ENCODE measurements at places on chromosomes 16 and 17.

- DNase-seq = no peak
Measured at GRCh38 chr17:56815711-56816110, 18.0 kb downstream of the C17orf67 start.

DNA sequence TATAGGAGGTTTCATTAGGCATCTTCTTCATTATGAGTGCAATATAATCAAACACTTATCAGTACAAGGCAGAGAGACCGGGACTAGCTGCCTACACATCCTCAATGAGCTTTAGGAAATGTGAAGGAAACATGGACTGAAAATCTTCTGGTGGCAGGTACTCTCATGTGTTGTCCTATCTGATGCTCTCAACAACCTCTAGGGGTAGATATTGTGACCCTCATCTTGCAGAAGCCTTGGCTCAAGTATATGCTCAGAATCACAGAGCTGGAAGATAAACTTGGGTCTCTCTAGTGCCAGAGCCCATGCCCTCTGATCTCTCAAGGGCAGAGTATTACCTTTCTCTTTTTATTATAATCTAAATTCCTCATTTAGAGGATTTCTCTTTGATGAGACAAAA is 181.6 kb upstream of the C17orf78 start:
- DNase-seq = no peak

DNA sequence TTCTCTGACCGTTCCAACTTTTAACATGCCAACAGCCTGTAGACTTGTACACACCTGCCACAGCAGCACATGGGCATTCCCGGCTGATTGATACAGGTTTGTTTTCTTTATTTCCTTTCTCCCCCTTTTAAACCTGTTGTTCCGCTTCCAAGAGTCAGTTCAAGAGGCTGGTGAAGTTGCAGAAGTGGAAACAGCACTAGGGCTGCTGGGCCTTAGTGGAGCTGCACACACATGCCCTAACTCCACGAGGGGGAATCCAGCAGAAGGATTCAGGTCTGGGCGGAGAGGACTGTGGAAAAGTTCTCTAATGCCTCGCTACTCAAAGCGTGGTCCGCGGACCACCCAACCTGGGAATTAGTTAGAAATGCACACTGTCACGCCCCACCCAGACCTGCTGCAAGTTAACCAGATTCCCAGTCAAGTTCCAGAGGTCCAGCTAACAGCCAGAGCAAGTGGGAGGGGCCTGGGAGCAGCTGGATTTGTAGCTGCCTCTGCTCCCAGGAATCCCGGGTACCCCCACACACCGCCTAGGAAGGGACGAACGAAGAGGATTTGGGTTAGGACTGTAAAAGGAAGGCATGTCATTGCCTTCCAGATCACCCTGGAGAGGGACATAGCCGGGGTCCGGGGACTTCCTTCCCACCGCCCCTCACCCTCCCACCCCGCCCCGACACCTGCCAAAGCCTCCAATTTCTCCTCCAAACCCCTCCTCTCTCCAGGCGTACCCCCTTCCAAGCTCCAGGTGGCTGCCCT is 542 bp downstream of the SLC39A11 start:
- peak; percentile 55 for DNase-seq

DNA sequence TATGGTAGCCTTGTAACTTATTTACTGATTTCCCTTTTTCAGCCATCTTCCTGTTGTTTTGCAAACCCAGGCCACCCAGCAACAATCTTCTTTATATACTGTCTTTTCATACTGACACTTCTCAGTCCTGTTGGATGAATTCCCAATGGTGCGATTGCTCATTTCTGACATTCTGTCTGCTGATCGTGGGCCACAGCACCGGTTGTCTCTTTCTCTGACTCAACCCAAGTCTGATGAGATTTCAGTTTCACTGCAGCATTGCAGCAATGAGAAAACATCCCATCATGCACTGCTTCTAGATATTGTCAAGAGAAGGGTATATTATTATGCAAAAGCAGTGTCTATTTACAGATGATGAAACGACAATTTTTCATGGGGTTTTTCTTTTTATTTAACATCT is 349.2 kb upstream of the HSBP1 start:
- no peak for DNase-seq

GRCh38 chr17:15914400-15915170 is 30.3 kb upstream of the ADORA2B start:
- DNase-seq = no peak

- no peak for DNase-seq
Measured at GRCh38 chr17:63764716-63765115, 8.7 kb downstream of the CCDC47 start.

DNA sequence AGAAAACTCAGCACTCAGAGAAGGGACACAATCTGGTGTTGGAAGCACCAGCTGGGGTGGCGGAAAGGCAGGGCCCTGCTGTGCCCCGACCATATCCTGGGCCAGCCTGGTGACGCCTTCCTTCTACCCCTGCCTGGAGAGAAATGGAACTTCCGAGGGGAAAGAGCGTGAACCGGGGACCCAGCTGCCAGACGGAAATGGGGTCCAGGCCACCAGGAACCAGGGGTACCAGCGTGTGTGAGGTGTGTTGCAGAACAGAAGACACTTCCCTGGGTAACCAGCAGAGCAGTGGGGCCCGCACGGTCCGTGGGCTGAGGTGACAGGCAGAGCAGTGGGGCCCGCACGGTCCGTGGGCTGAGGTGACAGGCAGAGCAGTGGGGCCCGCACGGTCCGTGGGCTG is 6.8 kb downstream of the RAB40B start:
- DNase-seq = no peak

GRCh38 chr16:50152807-50153595 is at the start of gene TENT4B:
TENT4B (plus strand) TSS chr16:50153306; CDS start chr16:50153622, 316 bp downstream.
- DNase-seq = peak; percentile 83

DNA sequence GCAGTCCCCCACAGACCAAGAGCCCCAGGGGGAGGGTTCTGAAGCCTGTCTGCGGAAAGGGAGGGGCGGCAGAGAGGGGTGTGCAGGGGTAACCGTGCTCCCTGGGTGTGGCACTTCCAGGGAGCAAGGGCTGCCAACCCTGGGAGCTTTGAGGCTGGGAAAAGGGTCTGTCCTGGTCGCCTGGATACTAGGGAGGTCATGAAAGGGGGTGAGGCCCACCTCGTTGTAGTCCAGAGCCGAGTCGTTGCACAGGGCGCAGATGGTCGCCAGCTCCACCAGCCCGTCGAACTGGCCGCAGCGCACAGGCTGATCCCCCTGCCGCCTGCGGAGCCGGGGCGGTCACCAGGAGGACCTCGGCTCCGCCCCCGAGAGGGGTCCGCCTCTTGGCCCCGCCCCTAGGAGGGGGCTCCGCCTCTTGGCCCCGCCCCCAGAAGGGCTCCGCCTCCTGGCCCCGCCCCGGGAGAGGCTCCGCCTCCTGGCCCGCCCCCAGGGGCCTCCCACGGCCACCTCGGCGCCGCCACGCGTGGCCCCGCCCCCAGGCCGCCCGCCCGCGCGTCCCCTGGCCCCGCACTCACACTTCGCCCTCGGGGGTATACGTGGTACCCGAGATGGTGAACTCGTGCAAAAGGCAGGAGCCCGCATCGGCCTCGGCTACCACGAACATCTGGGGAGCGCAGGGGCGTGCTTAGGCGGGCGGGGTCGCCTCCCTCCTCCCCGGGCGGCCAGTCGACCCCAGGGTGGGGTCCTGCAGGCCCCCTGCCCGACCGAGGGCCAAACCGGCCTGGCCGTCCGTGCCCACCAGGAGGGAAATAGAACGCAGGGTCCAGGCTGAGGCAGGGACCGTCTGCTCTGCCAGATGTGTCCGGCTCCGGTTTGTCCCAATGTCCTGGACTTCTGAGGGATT is 19.5 kb downstream of the ATP2A3 start:
- peak; percentile 39 for DNase-seq

GRCh38 chr16:10751291-10751697 is 7.7 kb downstream of the NUBP1 start:
- DNase-seq = no peak

DNA sequence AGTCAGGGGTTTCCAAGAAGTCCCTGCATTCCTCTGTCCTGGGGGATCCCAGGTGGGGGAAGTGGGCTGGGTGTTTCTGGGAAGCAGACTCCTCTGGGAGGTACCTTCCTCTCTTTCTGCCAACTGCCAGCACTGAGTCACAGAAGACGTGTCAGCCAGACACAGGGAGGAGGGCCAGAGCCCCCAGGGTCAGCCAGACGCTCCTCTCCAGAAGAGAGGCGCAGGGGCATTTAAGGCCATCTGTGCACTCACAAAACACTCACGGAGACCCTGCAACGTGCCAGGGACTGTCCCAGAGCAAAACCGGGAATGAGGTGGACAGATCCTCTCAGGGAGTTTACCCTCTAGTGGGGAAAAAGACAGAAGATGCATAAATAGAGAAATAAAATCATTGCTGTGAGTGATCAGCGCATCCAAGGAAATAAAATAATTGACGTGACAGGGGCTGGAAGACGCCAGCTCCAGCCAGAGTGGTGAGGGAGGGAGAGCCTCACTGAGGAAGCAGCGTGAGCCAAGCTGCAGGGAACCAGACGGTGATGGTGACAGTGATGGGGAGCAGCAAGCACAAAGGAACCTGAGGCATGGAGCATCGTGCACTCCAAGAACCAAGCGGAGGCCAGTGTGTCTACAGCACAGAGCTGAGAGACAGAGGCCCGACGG is 105.4 kb downstream of the ZNF423 start:
- DNase-seq = no peak

GRCh38 chr16:56933828-56934598 is 2.1 kb downstream of the HERPUD1 start:
- no peak for DNase-seq

DNA sequence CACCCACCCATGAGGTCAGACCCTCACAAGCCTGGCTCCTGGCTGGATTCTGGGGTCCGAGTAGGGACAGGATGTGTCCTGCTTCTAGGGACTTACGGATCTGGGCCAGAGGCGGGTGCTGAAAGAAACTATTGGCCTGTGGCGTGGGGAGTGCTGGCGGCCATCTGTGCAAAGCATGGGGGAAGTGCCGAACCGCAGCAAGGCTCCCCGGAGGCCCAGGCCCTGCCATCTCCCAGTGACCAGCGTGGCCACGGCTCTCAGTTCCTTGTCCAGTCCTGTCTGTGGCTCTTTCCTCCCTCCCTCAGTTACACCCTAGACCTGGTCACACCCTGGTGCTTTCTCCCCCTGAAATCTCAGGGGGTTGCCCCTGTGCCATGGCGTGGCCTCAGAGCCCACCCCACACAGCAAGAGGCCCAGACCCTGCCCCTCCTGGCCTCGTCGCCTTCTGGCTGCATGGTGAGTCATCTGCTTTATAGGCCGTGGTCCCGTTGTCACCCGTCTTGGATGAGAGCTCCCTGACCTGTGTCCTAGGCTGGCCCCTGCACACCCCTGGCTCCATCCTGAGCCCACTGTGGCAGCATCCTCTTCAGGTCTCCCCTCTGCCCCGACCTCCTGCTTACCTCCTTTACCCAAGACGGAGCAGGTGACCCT is 54.5 kb downstream of the PRMT7 start:
- no peak for DNase-seq

DNA sequence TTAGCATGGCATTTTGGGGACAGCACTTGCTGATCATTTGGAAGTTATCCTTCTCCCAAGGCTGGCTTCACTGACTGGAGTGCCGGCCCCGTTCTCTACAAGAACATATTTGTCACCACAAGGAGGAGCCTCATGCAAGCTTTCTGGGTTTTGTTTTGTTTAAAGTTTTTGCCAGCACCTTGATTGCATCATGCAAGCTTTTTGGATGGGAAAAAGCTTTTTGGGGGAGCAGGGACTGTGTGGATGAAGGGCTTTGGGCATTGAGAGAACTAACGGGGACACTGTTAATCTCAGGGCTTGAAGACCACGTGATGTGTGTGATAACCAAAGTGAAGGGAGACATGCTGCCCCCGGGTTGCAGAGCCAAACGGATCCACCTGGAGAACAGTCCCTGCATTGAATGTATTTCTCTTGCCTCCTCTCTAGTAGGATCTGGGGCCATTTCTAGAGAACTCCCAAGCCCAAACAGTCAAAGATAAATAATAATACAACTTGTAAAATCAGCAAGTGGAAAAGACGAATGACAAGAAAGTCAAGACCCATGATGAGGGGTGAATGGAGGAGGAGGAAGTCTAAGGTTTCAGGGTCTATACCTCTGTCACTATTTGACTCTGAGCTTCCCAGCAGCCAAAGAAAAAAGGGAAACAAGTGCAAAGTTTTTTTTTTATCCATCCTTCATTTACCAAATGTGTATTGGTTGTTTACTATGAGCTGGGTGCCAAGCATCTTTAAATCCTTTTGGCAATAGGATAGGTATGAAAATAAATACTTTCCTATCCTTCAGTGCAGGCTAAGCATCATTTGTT is 17.2 kb downstream of the TMEM114 start:
- DNase-seq = peak; percentile 68

- peak; percentile 60 for DNase-seq
Measured at GRCh38 chr16:19118938-19119431, 5.2 kb downstream of the ITPRIPL2 start.

- DNase-seq = no peak
Measured at GRCh38 chr17:67121316-67121891, 77.0 kb downstream of the CACNG1 start.

GRCh38 chr16:53486230-53486629 is 16.8 kb downstream of the AKTIP start:
- DNase-seq = no peak

- no peak for DNase-seq
Measured at GRCh38 chr16:76634847-76635697, 357.9 kb downstream of the CNTNAP4 start.

GRCh38 chr16:58338205-58338604 is 43.4 kb upstream of the PRSS54 start:
- no peak for DNase-seq

GRCh38 chr17:21242026-21242697 is 11.0 kb downstream of the NATD1 start:
- no peak for DNase-seq

- DNase-seq = no peak
Measured at GRCh38 chr16:85751698-85752501, 1.0 kb upstream of the C16orf74 start.

DNA sequence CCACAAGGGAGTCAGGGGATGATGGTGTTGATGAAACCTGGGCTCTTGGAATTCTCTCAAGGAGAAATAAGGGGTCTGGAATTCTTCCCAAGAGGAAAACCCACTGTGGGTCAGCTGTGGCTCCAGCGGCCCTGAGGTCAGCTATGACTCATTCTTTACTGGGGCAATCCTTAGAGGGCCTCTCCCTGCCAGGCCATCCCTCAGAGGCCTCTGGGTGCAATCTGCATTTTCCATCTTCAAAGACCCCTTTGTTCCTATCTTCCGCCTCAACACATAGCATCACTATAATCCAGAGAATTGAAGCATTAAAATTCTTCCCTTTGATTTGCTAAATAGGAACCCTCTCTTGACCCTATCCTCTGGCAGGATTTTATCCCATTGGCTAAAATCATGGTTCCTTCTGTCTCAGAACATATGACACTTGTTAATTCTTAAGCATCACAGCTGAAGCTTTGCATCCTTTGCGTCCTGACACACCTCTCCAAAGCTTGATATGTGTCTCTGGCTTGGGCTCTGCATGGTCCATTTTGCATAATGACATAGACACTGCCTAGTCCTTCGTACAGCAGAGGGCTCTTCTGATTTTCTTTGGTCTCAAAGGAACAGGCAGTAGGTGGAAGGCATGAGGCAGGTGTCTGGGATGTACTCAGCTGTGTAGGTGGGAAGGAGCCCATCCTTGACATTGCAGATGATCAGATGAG is 4.4 kb upstream of the KRT37 start:
- DNase-seq = no peak

DNA sequence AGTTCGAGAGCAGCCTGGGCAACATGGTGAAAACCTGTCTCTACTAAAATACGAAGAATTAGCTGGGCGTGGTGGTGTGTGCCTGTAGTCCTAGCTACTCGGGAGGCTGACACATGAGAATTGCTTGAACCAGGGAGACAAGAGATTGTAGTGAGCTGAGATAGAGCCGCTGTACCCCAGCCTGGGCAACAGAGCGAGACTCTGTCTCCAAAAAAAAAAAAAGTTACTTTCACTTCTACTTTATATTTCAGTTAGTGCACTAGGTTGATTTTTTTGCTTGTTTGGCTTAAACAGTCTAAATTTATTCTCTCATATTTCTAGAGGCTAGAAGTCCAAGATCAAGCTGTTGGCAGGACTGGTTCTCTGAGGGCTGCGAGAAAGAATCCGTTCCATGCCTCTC is 13.4 kb downstream of the CCDC102A start:
- DNase-seq = no peak

All from T47D (cell line).